Activated CD4-positive, alpha-beta T cell treated with anti-CD3 and anti-CD28 coated beads, Interleukin-2, amount 50 U/mL, for 24 hours (primary cell): ENCODE measurements at places on chromosomes 13 and 19.

GRCh38 chr13:33080972-33081590, 64.9 kb downstream of the KL start:
- DNase-seq, result no peak

GRCh38 chr19:54561840-54562239, 11.8 kb upstream of the LILRA2 start:
- no peak for DNase-seq

- DNase-seq, result no peak
Observed at GRCh38 chr19:33005440-33005839, 33.4 kb downstream of the FAAP24 start.

DNA sequence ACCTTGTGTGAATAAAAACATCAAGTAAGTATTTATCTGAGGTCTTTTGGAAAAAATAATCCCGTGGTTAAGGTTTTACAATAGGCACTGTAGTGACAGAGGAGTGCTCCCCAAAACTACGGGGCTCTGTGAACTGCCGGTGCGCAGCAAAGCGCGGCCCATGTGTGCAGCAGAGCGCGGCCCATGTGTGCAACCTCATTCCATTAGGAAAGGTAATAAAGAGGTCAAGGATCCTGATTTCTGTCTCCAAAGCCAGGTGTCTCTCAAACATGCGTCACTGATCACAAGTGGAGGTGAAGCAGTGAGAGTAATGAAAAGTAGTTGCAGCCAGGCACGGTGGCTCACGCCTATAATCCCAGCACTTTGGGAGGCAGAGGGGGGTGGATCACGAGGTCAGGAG, 58.7 kb downstream of the MRPL57 start:
- DNase-seq, result no peak

DNA sequence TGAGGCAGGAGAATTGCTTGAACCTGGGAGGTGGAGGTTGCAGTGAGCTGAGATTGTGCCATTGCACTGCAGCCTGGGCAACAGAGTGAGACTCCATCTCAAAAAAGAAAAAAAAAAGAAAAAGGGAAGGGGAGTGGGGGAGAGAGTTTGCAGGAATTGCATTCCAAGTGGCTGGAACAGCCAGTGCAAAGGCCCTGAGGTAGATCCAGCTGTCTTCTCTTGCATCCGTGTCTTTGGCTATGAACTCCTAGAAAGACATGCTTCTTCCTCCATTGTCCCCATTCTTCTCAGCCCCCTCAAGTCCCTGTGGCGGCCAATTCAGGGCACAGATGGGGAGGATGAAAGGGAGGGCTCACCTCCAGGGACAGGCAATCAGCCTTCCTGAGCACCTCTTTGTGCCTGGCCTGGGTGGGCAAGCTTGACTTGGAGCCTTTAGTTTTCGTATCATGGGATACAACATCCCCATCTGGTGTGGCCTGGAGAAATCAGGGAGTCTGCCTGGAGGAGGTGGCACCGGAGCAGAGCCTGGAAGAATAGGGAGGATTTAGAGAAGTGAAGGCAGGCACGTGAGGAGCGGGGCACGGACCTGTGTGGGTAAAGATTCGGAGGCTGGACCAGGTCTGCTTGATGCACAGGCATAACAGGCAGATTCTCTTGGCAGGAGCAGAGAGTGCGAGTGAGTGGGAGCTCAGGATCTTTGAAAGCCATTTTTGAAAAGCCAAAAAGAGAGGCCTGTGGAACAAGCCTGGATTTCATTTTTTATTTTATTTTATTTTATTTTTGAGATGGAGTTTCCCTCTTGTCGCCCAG, 5.0 kb downstream of the ANKRD24 start:
- DNase-seq, result no peak

- no peak for DNase-seq
Observed at GRCh38 chr13:98823442-98823841, 71.0 kb upstream of the SLC15A1 start.

- no peak for DNase-seq
Observed at GRCh38 chr19:15021286-15022007, 27.8 kb upstream of the CASP14 start.

GRCh38 chr19:17285415-17286135, 3.9 kb downstream of the ANKLE1 start:
- DNase-seq, result no peak

- DNase-seq, result no peak
Observed at GRCh38 chr13:28533125-28533436, 38.2 kb upstream of the FLT1 start.

DNA sequence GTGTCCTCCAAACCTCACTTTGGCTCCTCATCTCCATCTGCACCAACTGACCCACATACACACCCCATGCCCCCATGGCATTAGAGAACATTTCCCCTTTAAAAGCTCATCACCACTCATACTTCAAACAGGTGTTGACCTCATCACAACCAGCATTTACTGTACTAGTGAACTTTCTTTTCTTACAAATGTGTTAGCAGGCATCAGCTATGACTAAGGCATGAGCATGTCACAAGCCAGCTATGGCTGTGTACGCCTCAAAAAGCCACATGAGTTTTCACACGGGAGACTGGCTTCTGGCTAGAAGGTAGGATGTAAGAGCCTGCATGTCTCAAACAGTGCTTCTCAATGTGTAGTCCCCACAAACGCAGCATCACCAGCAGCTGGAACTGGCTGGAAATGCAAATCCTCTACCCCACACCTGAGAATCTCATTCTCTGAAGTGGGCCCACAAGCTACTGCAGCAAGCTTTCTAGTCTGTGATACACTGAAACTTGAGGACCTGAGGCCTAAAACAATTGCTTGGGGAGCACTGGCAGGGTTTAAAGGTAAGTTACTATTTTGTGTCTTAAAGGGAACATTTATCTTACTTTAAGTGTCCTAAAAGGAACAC, 66.8 kb downstream of the TUBGCP3 start:
- DNase-seq, result no peak

GRCh38 chr13:30292325-30292724, 15.0 kb downstream of the KATNAL1 start:
- DNase-seq, result no peak

- no peak for DNase-seq
Observed at GRCh38 chr13:107590556-107590955, 624.8 kb downstream of the LIG4 start.

GRCh38 chr13:100644371-100644770, 30.2 kb downstream of the TMTC4 start:
- DNase-seq, result no peak

DNA sequence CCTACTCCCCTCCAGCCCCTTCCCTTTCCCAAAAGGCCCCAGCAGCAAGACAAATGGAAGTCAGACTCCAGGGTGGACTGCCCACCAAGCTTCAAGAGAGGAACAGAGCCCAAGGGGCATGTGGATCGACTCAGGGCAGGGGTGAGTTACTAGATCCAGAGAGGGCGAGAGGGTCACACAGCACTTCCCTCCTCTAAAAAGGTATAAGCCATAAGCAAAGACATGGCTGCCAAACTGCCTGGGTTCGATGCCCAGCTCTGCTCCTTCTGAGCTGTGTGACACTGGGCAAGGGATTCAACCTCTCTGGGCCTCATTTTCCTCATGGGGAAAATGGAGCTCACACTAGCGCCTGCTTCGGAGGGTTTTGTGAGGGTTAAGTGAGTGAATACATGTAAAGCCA, 3.8 kb downstream of the PPP1R14A start:
- DNase-seq, result no peak

DNA sequence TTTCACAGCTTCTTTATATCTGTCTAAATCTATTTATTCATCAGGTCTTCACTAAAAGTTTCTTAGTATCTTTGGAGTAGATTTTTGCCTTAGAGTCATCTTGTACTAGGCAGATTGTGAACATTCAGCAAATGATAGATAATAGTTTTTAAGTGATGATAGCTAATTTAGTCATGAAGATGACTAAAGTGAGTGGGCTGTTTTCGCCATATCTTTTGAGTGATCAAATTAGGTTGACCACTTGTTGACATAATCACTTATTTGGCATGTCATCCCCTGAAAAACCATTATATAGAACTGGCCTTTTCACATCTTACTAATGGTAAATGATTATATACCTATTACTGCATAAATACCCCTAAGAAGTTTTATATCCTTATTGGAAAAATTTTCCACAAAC, 999.2 kb downstream of the PCDH17 start:
- DNase-seq, result no peak

- no peak for DNase-seq
Observed at GRCh38 chr13:83232626-83233025, 649.6 kb downstream of the SLITRK1 start.

DNA sequence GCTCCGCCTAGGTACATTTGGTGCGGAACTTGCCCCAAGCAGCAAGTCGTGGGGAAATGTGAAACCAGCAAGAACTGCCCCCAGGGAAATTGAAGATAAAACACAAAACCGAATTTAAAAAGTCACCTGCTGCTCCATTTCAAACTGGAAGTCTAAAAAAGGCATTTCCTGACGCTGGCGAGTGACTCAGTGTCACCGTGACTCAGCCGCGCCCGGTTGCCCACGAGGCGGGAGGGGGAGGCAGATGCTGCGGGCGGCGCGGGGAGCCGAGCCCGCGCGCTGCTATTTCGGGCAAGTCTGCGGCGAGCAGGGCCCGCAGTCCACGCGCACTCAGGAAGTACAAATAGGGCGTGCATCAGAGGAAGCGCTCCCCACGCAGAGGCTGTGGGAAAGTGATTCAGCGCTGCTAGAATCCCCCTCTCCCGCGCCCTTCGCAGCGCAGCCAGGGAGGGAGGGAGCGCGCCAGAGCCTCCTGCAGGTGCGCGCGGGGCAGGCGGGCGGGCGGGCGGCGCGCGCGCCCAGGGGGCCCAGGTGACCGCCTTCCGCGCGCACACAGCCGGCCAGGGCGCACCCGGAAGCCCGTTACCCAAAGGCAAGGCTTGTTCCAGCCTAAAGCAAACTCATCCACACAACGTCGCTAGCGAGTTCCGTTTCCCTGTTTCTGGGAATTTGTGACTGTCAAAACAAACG, 168.8 kb downstream of the COL4A1 start:
- peak; percentile 43 for DNase-seq

DNA sequence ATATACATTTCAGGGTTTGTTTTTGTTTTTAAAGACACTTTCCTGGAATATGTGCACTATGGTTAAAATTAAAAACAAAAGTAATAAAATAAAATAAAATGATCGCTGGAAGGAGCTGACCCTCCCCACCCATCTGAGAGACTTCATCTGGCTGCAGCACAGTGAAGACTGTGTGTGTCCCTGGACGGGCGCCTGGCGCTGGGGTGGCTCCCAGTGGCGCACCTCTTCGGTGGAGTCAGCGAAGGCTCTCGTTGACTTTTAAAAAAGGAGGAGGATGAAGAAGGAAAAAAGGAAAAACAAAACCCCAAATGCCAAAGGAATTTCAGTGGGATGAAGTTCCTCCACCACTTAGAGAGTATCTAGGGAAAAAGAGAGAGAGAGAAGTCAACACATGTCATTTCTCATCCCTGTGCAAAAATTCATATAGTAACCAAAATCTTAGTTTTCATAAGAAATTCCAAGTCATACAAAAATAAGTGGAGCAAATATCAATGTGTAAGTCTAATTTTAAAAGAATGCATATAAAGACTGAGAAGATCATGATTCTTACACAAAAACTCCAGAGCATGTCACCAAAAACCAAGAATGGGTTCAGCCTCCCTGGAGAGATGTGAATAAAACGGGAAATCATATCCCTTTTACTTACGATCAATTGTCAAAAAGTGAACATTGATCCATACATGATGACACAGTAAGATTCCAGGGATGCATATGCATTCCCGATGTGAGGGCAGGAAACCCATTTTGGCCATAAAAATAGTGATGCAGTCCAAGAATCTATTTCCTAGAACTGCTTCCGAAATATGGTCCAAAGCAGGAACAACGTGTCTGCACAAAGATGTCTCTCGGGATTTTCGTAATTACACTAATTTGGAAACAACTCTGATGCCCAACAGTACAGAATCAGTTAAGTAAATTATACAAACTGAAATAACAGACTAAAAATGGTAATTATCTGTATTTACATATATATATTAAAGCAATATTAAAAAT, 123.8 kb downstream of the STK24 start:
- DNase-seq, result no peak

DNA sequence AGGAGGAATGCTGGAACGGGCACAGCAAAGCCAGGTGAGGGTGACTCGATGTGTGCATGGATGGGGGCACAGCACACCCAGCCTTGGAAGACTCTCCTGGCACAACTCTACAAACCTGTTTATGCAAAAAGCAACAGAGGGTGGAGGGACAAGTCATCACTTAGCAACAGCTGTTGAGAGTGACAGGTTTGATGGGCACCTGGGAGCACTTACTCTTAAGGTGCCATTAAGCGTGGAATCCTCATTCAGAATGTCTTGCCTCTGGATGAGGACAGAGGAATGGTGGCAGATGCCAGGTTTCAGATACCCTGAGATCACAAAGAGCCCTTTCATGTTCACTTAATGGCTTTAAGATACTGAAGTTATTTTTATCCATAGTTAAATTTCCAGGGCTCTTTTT, 97.0 kb downstream of the DCT start:
- no peak for DNase-seq

DNA sequence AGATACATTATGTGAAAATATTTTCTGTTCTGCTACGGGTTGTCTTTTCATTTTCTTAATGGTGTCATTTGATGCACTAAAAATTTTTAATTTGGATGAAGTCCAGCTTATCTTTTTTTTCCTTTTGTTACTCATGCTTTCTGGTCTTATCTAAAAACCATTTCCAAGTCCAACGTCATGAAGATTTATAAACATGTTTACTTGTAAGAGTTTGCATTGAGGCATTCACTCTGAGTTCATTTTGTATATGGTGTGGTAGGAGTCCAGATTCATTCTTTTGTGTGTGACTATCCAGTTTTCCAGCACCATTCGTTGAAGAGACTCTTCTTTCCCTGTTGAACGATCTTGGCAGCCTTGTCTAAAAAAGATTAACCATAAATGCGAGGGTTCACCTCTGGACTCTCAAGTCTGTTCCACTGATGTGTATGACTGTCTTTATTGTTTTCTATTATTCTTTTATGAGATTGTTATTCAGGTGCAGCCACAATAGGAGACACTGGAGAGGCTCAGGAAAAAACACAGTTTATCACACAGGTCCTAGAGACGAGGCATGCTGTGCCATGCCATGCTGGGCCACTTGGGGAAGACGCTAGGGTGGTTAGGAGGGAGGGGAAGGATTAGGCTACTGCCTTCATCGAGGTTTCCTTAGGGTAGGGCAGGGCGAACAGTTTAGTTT, 35.0 kb downstream of the NAA16 start:
- no peak for DNase-seq

- no peak for DNase-seq
Observed at GRCh38 chr13:25978961-25979360, 72.9 kb downstream of the SHISA2 start.

DNA sequence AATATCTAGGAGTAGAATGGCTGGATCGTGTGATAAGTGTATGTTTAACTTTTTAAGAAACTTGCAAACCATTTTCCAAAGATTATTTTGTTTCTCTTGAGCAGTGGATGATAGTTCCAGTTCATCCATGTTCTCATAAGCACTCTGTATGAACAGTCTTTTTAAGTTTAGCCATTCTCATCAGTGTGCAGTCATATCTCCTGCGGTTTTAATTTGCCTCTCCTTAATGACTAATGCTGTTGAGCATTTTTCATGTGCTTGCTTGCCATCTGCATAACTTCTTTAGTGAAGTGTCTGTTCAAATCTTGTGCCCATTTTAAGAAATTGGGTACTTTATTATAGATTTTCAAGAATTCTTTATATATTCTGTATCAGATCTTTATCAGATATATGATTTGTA, 58.6 kb downstream of the WASF3 start:
- DNase-seq, result no peak
